ENCODE measurements at places on chromosomes 7 and 10.

GRCh38 chr7:155598810-155599210, 45.7 kb upstream of the RBM33 start:
- DNase-seq: peak; percentile 63

DNA sequence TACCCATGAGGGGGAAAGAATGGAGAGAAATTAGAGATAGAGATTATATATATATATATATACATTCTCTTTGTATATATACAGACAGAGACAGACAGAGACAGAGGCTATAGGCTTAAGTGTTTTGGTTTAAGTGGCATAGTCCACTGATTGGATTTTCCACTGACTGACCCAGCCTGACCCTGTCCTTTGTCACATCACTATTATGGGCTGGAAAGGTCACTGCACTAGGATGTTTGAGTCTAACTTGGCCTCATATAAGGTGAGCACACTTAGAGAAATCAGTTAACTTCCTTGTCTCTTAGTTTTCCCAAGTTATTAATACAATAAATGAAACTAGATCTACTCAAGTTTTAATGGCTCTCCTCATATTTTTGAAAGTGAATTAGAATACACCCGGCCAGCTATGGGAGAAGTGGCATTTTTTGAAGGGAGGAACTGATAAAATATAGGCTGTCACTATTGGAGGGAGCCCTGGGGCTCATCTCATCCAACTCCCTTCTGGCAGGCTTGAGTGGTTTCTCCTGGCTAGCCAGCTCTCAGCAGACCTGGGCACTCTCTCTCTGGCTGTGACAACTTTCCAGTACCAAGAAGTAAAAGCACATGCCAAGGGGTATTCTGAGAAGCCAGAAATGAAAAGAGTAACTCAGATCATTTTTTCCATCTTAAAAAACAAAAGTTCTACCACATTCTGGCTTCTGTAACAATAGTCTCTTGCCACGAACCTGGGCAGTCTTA, 455.6 kb upstream of the ANKRD30A start:
- no peak for DNase-seq

DNA sequence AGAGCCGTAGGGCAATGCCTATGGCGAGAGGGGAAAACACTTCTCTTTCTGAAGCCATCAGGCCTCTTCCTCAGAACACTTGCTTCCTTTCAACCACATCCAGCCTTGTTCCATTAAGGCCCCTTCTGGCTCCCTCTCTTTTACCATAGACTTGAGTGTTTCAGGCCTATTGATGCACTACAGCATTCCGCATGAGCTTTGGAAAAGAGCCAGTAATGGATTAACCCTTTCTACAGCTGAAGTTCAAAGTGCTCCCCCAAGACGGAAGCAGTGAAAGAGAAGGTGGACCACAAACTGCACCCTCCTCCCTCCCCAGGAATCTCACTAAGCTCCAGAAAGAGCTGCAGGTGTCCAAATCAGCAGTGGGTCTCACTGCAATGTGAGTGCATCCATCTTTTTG, 102.7 kb upstream of the C7orf33 start:
- DNase-seq: no peak

GRCh38 chr7:2824678-2825461, 19.2 kb downstream of the GNA12 start:
- no peak for DNase-seq

GRCh38 chr10:77500754-77501151, 136.9 kb downstream of the KCNMA1 start:
- DNase-seq: no peak

- no peak for DNase-seq
These were observed 1199.1 kb upstream of the SORCS1 start for GRCh38 chr10:108363576-108363975.

DNA sequence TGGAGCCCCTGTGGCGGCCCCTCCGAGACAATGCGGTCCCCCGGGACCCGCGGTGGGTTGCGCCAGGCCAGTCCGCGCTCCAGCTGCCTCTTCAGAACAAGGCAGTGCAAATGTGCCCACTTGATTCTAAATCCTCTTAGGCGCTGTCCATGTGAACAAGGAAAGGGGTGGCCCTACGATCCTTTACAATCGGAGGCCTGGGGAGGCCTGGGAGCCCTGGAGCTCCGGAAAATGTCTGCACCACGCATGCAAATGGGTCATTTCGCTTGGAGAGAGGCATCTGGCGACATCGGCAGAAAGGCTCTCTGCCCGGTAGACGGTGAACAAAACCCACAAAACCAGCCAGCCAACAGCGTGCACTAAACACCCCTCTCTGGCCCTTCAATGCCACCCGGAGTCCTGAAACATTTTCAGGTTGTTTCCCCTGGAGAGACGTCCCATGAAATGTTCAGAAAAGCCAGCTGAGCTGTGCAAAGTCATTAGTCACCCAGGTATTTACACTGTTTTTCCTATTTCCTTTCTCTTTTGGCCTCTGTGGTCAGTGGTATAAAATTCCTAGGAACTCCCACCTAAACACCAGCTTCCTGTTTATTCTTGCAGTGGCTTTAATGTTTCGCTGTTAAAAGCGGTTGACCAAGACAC, 102.8 kb upstream of the ZNF438 start:
- DNase-seq: peak; percentile 16

DNA sequence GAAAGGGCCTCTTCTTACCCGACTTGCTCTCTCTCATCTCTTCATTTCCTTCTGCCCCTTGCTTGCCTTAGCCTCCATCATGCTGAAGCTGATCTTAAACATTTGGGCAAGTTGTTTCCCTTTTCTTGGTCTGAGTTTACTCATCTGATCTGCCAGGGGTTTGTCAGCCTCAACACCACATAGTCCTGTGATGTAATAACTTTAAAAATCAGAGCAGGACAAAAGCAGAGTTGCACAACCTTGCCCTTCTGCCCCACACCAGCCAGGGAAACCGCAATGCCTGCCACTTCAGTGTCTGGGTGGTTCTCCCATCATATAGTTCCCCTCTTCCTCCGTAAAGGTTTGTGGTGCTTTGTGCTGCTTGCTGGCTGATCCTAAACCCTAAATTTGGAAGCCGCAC, 9.9 kb upstream of the LIPM start:
- DNase-seq: no peak

DNA sequence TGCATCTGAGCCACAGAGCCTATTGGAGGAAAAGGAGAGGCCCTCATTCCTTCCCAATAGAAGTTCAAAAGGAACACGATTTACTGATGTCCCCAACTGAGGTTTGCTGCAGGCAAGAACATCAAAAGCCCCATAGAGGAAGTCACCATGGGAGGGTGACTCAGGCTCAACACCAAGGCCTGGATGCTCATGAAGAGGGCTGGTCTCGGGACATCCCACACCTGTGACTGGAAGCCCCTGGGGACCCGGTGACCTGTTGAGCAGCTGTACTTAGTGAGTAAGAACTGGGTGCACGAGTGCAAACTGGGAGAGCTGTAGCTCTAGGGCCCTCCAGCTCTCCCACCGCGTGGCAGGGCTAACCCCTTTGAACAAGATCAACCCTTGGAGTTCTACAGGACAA, 38.0 kb downstream of the CYTH3 start:
- DNase-seq: peak; percentile 12

DNA sequence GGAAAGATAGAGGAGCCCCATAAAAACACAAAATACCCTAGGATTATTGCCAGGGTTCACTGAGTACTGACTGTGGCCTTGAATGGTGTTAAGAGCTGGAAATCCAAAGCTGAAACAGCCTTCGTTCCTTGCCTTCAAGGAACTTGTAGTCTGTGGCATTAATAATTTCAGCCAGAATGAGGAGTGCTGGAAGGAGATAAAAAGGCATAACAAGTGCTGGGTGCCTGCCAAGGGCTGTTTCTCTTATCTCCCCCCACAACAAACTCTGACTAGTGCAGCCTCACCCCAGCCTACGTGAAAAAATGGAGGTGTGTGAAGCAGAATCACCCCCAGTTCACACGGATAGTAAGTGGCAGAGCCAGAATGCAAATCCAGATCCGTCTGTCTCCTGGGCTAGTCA, 199.1 kb upstream of the LYZL2 start:
- DNase-seq: no peak

GRCh38 chr7:87574630-87575029, 26.1 kb downstream of the ABCB1 start:
- DNase-seq: no peak

- no peak for DNase-seq
These were observed 9.2 kb upstream of the CPA1 start for GRCh38 chr7:130371046-130371445.

All from CD4-positive, CD25-positive, alpha-beta regulatory T cell (primary cell).